Stimulated activated CD4-positive, alpha-beta T cell treated with anti-CD3 and anti-CD28 coated beads, TNF-alpha, amount 100 ng/mL, for 48 hours (primary cell): ENCODE measurements at places on chromosomes 7 and 10.

GRCh38 chr7:38138171-38138570 lies 39.9 kb upstream of the STARD3NL start:
- no peak for DNase-seq

- DNase-seq: no peak
These were observed 52.2 kb downstream of the EMX2 start for GRCh38 chr10:117594722-117595121.

DNA sequence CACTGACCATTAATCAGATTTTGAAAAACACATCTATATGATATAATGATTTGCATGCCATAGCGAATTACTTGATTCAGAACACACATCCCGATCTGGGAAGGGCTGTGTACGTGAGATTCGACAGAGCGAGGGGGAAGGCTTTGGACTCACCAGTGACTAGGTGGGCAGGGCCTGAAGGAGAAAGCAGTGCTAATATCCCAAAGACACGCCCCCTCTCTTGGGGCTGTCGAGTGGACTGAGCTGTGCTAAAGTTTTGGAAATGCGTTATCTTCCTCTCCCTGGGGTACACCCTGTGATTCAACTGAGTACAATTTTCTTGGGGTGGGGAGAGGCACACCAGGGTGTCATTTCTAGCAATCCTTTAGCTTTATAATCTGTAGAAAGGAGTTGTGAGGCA lies 1.8 kb downstream of the LRRC17 start:
- no peak for DNase-seq

GRCh38 chr10:35993591-35994515 lies 351.8 kb upstream of the FZD8 start:
- DNase-seq: no peak

DNA sequence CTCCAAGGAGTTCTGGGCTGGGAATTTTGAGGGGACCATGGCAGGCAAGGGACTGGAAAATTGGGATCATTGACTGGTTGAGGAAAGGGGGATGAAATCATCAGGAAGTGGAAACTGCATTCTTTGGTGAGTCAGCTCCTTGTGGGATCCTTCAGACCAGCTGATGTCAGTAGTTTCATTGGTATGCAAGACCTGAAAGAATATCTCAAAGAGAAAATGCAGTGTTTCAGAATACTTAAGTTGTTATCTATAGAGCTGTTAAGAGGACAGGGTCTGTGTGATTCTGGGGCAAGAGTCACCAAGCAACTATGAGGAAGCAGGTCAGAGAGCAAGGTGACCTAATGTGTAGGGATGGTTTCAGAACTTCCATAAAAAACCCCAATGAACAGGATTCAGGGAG lies 595.9 kb upstream of the AUTS2 start:
- DNase-seq: no peak

- DNase-seq: peak; percentile 33
These were observed 126.4 kb upstream of the ZNF746 start for GRCh38 chr7:149624006-149624405.

GRCh38 chr7:102889851-102890250 lies 22.9 kb upstream of the LRRC17 start:
- no peak for DNase-seq

DNA sequence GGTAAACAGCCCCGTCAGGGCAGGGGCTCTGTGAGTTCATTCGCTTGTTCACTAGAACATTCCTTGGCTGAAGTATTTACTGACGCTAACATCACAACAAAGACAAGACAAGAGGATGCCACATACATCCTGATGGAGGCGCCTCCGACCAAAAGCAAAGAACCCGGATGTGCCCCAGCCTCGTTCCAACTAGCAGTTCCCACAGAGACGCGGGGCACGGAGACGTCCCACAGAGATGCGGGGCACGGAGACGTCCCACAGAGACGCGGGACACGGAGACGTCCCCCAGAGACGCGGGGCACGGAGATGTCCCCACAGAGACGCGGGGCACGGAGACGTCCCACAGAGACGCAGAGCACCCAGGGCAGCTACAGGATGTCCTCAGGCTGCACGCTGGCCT lies 35.4 kb upstream of the CFAP46 start:
- no peak for DNase-seq

- DNase-seq: no peak
These were observed 105.0 kb upstream of the LANCL2 start for GRCh38 chr7:55260171-55260570.

DNA sequence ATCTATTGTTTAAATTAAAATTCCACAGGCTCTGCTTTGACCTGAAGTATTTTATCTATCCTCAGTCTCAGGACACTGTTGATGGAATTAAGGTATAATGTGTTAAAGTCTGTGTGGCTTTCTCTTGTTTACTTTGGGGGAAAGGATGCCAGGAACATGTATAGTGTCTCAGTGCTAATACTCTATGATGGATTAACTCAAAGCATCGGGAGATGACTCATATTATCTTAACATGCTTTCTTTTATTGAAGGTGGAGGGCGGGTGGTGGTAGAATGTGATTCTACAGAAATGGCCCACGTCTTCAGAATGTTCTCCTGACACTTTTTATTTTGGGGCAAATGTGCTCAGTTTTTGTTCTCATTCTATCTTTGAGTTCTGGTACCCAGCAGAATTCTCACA lies 189.0 kb downstream of the ANKRD30A start:
- DNase-seq: no peak

GRCh38 chr7:114932991-114933390 lies 11.1 kb downstream of the MDFIC start:
- DNase-seq: no peak

DNA sequence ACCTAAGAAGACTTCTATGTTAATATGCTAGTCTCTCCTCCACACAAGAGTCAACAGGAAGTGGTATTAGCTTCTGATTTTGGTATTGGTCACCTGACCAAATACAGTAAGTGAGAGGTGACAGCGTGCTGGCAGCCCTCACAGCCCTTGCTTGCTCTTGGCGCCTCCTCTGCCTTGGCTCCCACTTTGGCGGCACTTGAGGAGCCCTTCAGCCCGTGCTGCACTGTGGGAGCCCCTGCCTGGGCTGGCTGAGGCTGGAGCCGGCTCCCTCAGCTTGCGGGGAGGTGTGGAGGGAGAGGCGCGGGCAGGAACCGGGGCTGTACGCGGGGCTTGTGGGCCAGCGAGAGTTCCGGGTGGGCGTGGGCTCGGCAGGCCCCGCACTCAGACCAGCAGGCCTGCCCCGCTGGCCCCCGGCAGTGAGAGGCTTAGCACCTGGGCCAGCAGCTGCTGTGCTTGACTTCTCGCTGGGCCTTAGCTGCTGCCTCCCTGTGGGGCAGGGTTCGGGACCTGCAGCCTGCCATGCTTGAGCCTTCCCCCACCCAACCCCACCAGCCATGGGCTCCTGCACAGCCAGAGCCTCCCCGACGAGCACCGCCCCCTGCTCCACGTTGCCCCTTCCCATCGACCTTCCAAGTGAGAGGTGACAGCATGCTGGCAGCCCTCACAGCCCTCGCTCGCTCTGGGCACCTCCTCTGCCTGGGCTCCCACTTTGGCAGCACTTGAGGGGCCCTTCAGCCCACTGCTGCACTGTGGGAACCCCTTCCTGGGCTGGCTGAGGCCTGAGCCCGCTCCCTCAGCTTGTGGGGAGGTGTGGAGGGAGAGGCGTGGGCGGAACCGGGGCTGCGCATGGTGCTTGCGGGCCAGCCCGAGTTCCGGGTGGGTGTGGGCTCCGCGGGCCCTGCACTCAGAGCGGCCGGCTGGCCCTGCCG lies 4.2 kb upstream of the ACSL5 start:
- DNase-seq: no peak

GRCh38 chr7:128833946-128834325 lies 3.7 kb downstream of the FLNC start:
- DNase-seq: no peak

GRCh38 chr10:10780746-10781145 lies 236.9 kb upstream of the CELF2 start:
- no peak for DNase-seq

- no peak for DNase-seq
These were observed 1472.6 kb upstream of the CELF2 start for GRCh38 chr10:9545073-9545472.

DNA sequence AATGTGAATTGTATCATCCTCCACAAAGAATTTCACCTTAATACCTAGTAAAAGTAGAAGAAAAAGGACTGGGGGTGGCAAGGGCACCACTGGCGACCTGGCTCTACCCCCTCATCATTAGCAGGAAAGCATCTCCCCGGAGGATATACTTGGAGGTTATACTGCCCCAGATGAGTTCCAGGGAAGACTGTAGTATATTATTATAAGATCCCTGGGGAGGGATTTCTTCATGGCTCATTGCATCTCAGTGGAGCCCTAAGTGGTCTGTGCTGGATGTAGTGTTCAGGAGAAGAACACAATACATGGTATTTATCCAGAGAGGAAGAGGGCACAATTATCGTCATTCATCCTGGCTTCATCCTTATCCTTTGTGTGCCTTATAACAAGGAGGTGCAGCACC lies 14.2 kb upstream of the DYNC1I1 start:
- DNase-seq: no peak

DNA sequence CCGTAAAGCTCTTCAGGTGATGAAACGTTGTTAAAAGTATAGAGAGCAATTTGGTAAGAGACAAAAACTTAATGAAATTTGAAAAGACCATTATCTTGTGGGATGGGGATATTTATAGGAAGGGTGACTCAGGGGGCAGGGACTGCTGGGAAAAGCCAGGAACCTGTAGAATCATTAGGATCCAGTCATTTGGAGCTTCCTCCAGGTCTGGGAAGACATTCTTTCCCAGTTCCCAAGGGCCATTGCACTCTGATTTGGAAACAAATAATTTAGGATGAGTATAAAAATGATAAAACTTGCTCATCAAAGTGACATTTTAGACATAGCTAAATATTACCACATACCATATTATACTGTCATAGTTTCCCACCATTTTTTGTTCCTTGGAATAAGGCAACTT lies 143.9 kb downstream of the PFKFB3 start:
- DNase-seq: no peak

DNA sequence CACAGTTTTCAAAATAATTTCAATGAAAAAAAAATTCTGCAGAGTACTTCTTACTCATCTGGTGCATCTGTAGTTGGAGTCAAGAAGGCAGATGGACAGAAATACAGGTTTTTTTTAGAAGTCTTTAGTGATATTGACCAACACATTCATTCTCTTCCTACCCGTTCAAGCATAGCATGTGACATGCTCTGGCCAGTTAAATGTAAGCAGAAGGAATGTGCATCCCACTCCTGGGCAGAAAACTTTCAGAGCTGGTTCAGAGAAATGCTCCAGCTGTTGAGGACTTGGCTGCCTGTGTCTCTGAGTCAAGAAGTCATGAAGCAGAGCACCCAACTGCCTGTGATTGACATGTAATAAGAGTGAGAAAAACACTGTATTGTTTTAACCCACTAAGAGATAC lies 665.3 kb upstream of the IGFBP3 start:
- DNase-seq: no peak

DNA sequence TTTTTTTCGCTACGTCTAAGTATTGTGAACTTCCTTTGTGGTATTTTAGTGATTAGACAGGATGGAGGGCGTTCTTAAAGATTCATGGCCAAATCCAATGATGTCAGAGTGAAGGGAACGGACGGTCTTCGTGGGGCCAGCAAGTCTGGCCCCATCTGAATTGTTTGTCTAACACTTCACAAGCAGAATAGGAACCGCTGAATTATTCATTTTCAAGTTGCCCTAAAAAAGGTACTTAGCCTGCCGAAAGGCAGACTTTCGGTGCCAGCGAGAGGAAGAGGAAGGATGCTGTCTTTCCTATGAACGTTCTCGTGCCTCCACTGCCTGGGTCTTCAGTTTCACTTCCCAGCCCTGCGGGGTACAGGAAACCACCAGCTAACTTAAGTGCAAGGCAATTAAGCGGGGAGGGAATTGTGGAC lies 145.7 kb upstream of the SH2B2 start:
- no peak for DNase-seq

DNA sequence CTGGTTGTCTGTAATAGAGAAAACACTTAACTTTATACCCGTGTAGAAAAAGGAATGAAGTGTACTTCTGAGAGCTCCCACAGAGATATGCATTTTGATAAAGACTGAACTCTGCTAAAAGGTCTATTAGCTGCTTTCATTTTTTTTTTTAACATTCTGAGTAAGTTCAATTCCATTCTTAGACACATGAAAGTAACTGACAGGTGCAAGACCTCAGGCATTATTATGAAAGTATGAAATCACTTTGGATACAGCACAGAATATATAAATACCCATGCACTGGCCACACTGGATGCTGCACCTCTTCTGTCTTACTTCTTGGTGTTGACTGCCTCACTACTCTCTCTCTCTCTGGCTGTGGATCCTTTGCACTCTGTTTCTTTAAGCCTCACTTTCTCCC lies 46.2 kb downstream of the VWDE start:
- no peak for DNase-seq

GRCh38 chr7:115273139-115273772 lies 351.4 kb downstream of the MDFIC start:
- no peak for DNase-seq

GRCh38 chr10:81963606-81964005 lies 88.6 kb downstream of the NRG3 start:
- DNase-seq: no peak

DNA sequence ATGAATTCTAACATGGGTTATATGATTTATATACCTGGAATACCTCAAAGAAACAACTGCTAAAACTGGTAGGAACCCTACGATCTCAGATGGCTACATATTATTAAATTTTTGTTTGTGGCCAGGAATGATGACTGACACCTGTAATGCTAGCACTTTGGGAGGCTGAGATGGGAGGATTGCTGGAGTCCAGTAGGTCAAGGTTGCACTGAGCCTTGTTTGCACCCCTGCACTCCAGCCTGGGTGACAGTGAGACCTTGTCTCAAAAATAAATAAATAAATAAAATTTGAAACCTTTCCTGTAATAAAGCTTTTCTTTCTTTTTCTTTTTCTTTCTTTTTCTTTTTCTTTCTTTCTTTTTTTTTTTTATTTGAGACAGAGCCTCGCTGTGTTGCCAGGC lies 61.2 kb downstream of the MPLKIP start:
- DNase-seq: no peak

DNA sequence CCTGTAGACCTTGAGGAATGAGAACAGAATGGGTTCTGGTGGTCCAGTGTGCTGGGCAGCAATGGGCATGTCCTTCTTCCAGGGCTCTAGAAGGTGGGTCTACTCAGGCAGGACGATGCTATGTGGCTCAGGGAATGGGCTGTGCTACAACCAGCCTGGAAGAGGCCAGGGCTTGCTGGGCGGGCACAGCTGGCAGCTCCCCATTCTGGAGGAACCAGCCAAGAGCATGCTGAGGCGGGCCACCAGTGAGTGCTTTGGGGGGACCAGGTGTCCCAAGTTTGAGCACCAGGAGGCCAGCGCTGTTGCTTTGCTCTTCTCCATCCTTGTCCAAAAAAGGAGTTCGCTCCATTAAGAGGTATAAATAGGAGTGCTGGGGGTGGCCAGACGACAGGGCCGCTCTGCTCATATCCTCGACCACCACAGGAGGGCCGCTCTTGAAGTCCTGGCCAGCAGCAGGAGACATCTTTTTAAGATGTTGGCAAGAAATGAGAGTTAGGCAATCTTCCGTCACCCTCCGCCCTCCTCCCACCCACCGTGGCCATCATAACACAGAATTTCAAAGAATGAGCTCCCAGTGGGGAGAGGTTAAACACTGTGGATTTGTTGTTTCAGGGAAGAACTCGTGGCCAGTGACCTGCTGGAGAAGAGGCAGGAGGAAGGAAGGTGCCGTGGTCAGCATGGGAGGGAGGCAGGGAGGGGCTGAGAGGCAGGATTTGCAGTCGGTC lies 141.3 kb downstream of the GRK5 start:
- no peak for DNase-seq

- no peak for DNase-seq
These were observed 458 bp downstream of the COX15 start for GRCh38 chr10:99731306-99732032.

- DNase-seq: no peak
These were observed 569.1 kb downstream of the ANKRD7 start for GRCh38 chr7:118793582-118793981.

GRCh38 chr10:53009961-53010907 lies 237.7 kb upstream of the MBL2 start:
- no peak for DNase-seq
